Camera-type eye (tissue), 1 donor: ENCODE measurements at places on chromosomes 7 and 10. TPM values are rescaled to one million over a fixed set of nuclear protein-coding genes. Genes with fewer than 3 reads are reported as not detected.

NKX1-2 gene
- total RNA-seq, result not detected

MCU gene
- 36.2 TPM for total RNA-seq

SLC39A12 gene
- 18.0 TPM for total RNA-seq

NOD1 gene
- 10.6 TPM for total RNA-seq
